ENCODE measurements at places on chromosomes 5 and 9. TPM values are rescaled to one million over a fixed set of nuclear protein-coding genes. Genes with fewer than 3 reads are reported as not detected.

GRCh38 chr5:129672006-129672405 lies 75.9 kb upstream of the MINAR2 start:
- H3K36me3 ChIP-seq = no peaks in the 10 kb centered on the region
- H3K4me1 ChIP-seq = no peaks in the 10 kb centered on the region
- no peak for DNase-seq
- H3K4me3 ChIP-seq = no peak overlapping the region

- H3K36me3 ChIP-seq = no peaks in the 10 kb centered on the region
- no peak overlapping the region for H3K4me3 ChIP-seq
- no peaks in the 10 kb centered on the region for H3K27me3 ChIP-seq
- no peak for DNase-seq
- H3K27ac ChIP-seq = no peak overlapping the region
Measured at GRCh38 chr5:23411200-23411599, 96.2 kb upstream of the PRDM9 start.

- H3K4me3 ChIP-seq = no peak overlapping the region
- no peaks in the 10 kb centered on the region for H3K4me1 ChIP-seq
- H3K36me3 ChIP-seq = no peaks in the 10 kb centered on the region
- no peak overlapping the region for H3K27ac ChIP-seq
- DNase-seq = no peak
Measured at GRCh38 chr5:83837265-83837907, 116.7 kb upstream of the HAPLN1 start.

GRCh38 chr5:81234299-81234698 lies 1.2 kb downstream of the CKMT2 start:
- H3K4me3 ChIP-seq = no peak overlapping the region
- no peak for DNase-seq
- H3K27ac ChIP-seq = peak overlapping the region; percentile 51
- peaks cover 18% of the 10 kb centered on the region for H3K4me1 ChIP-seq
- H3K27me3 ChIP-seq = no peaks in the 10 kb centered on the region

- peaks cover 39% of the 10 kb centered on the region for H3K27me3 ChIP-seq
- no peak overlapping the region for H3K27ac ChIP-seq
- no peak overlapping the region for H3K4me3 ChIP-seq
- H3K4me1 ChIP-seq = peaks cover 4% of the 10 kb centered on the region
- no peaks in the 10 kb centered on the region for H3K36me3 ChIP-seq
Measured at GRCh38 chr9:99357575-99357974, 135.5 kb downstream of the SEC61B start.

DNA sequence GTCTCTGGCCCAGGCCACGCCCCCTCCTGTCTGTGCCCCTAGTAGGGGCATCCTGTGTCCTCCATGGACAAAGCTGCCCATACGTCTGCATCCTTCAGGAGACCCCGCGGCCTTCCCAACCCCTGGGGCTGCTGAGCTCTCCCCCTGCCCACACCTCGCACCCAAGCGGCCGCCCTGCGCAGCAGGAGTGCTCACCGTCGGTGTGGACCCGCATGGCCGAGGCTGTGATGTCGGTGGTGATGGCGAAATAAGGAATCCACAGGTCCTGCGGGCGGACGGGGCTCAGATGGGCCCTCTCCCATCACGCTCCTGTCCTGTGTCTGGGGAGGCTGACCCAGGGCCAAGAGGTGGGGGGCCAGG lies 4.8 kb upstream of the NSMF start:
- no peak overlapping the region for H3K27ac ChIP-seq
- peaks cover 2% of the 10 kb centered on the region for H3K4me1 ChIP-seq
- no peaks in the 10 kb centered on the region for H3K36me3 ChIP-seq

DNA sequence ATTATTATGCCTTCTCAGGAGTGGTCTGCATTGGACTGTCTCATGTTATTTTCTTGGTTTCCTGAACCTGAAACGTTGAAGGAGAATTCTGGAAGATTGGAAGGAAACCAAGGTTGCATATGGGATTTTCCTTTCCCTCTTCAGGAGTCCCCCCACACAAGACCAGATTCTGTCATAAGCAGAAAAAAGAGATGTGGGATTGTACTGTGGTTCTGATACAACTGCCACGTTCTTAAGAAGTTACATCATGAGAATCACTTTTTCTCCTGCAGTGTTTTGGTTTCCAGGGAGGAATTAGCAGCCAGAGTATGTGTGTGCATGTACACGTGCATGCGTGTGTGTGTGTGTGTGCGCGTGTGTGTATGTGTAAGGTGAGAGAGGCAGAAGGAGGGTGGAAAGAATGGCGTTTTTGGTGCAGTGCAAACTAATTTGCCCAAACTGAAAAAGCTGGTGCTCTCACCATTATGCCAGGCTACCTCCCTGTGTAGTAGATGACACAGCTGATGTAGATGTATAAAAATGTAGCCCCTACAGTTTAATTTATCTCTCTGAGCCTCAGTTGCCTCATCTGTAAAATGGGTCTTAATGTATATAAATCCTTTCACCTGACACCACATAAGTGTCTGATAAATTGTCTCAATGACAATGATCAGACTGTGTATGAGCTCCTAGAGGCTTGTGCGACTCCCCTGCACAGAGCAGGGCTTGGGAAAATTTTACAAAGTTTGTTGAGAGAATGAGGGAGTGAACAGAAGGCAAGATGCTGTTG lies 38.6 kb downstream of the RALGPS1 start:
- H3K27ac ChIP-seq = no peak overlapping the region
- DNase-seq = no peak
- H3K4me1 ChIP-seq = no peaks in the 10 kb centered on the region
- H3K27me3 ChIP-seq = peaks cover 16% of the 10 kb centered on the region
- H3K36me3 ChIP-seq = no peaks in the 10 kb centered on the region
- no peak overlapping the region for H3K4me3 ChIP-seq

DNA sequence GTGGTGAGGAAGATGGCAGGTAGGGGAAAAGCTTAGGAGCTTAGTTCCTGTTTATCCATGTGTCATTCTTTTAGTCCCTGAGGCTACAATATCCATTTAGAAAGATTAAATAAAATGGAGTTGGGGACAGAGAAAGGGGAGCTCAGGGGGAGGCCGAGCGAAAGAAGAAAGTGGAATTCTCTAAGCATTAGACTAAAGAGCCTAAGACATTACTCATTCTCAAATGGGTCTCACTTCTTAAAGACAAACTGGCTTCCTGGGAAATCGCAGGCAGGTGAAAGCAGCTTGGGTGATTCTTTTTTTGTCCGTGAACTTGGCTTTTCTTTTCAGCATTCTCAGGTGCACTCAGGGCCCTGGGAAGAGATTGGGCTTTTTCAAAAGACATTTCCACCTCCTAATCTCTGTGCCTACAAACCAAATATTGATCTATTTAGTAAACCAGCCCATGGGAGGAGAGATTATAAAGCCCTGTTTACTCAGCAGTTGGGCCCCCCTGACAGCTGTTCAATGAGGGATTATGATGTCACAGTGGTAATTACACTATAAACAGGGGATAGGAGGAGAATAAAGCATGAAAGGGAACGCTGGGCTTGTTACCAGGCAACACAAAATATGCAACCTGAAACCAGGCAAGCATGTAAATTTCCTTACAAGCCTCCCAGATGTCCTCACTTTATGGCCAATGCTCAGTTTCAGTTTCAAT lies 584.0 kb downstream of the ACTL7B start:
- no peak overlapping the region for H3K27ac ChIP-seq
- H3K36me3 ChIP-seq = no peaks in the 10 kb centered on the region
- no peak for DNase-seq
- no peaks in the 10 kb centered on the region for H3K27me3 ChIP-seq

GRCh38 chr9:96075111-96075510 lies 199.6 kb downstream of the ERCC6L2 start:
- peaks cover 3% of the 10 kb centered on the region for H3K4me1 ChIP-seq
- peak overlapping the region; percentile 15 for H3K27ac ChIP-seq
- H3K4me3 ChIP-seq = no peak overlapping the region
- peaks cover 11% of the 10 kb centered on the region for H3K27me3 ChIP-seq

DNA sequence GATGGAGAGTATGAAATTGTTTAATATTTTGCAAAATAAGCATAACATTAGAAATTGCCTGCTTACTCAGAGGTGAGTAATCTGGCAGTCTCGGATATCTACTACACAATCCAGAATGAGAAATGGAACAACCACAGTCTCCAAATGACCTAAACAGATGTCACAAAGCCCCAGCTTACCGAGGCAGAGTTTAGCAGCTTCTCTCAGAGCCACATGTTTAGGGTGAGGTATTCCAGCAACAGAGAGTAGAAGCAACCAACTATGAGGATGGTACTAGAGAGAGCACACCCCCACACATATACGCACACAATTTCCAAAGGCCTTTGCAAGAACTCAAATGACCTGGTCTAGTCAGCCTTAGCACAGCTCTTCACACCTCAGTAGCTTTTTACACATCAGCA lies 122.7 kb upstream of the LPAR1 start:
- H3K4me3 ChIP-seq = no peak overlapping the region
- no peaks in the 10 kb centered on the region for H3K4me1 ChIP-seq
- H3K27me3 ChIP-seq = no peaks in the 10 kb centered on the region
- H3K36me3 ChIP-seq = no peaks in the 10 kb centered on the region
- H3K27ac ChIP-seq = no peak overlapping the region

GRCh38 chr9:94084314-94084713 lies at the start of gene PTPDC1:
PTPDC1 (plus strand) TSS chr9:94084464; CDS start chr9:94084531, 67 bp downstream.
- DNase-seq = no peak
- no peak within 1 kb of the TSS for H3K27ac ChIP-seq
- H3K27me3 ChIP-seq = no peaks in the 10 kb centered on the region
- no peaks in the 10 kb centered on the region for H3K4me1 ChIP-seq
- no peaks in the 10 kb centered on the region for H3K36me3 ChIP-seq
- no peak within 1 kb of the TSS for H3K4me3 ChIP-seq

DNA sequence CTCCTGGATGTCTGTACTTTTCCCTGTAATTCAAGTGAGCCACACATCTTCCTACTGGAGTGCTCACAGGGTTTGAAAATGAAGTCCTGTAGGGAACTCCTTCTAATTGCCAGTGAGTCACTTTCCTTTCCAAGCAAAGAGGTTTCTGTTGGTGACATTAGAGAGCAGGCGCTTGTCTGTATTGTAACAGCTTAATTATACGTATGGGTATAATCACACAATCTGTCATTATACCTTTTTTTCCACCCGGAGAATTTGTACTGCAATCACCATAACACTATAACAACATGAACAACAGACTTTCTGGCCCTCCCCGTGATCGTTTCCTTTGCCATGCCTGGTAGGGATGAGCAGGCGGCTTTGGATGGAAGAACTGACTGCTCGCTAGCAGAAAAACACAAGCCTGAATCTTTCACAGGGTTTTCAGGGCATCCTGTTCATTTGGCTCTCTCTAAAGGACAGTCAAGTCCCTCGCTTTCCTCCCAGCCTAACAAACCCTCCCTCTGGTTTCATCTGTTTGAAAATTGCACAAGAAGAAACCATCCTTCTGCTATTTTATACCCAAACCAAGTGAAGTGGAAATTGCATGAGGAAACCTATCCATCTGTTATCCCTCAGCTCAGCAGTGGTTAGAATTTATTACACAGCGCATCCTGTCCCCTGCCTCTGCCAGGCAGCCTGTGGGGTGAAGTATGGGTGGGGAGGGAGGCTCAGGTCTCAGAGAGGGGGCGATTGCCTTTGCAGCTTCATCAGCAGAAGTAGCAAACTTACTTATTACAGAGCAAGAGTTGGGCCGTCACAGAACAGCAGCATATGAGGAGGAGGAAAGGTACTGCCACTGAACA lies 307.0 kb upstream of the TLE4 start:
- H3K27me3 ChIP-seq = no peaks in the 10 kb centered on the region
- no peak overlapping the region for H3K4me3 ChIP-seq
- no peaks in the 10 kb centered on the region for H3K36me3 ChIP-seq
- no peak overlapping the region for H3K27ac ChIP-seq
- no peaks in the 10 kb centered on the region for H3K4me1 ChIP-seq
- DNase-seq = no peak

- H3K4me1 ChIP-seq = peaks cover 27% of the 10 kb centered on the region
- H3K27ac ChIP-seq = peak overlapping the region; percentile 56
Measured at GRCh38 chr5:76556511-76557221, 66.5 kb downstream of the F2RL2 start.

GRCh38 chr9:90064248-90064647 lies 459.4 kb downstream of the GADD45G start:
- H3K36me3 ChIP-seq = no peaks in the 10 kb centered on the region
- H3K27me3 ChIP-seq = peaks cover 33% of the 10 kb centered on the region
- no peak overlapping the region for H3K4me3 ChIP-seq
- peak; percentile 41 for DNase-seq
- no peaks in the 10 kb centered on the region for H3K4me1 ChIP-seq

DNA sequence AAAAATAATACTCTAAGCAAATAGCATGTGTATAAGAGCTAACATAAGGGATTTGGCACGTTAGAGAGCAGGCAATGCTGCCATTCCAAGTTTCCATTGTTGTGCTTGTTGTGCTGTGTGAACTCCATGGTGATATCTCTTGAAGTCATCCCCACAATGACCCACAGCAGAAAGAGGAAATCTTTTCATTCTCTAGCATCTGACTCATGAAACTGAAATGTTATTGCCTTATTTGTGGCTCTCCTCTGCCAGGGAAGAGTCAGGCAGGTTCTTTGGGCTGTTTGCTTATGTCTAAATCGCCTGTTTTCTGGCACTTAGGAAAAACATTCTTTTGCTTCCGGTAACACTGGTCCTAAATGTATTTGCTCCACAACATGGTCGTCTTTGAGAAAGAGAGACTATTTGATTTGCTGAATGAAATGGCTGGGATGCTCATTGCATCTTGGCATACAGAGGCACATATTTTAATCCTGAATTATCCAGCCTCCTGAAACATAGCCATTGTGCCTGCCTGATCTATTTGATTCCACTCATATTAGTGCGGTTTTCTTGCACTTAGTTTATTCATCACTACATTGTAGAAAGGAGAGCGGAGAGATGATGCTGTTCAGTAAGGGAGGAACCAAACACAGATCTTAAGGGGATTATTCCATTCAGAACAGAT lies 188.8 kb downstream of the CSNK1G3 start:
- H3K27me3 ChIP-seq = no peaks in the 10 kb centered on the region
- no peak overlapping the region for H3K4me3 ChIP-seq
- DNase-seq = no peak

GRCh38 chr5:72767289-72768010 lies 49.0 kb upstream of the TNPO1 start:
- peaks cover 9% of the 10 kb centered on the region for H3K27me3 ChIP-seq
- no peak for DNase-seq
- H3K27ac ChIP-seq = no peak overlapping the region
- no peaks in the 10 kb centered on the region for H3K4me1 ChIP-seq

GRCh38 chr5:43179836-43180235 lies 12.2 kb upstream of the NIM1K start:
- no peaks in the 10 kb centered on the region for H3K4me1 ChIP-seq
- H3K27me3 ChIP-seq = no peaks in the 10 kb centered on the region
- no peak overlapping the region for H3K4me3 ChIP-seq

DNA sequence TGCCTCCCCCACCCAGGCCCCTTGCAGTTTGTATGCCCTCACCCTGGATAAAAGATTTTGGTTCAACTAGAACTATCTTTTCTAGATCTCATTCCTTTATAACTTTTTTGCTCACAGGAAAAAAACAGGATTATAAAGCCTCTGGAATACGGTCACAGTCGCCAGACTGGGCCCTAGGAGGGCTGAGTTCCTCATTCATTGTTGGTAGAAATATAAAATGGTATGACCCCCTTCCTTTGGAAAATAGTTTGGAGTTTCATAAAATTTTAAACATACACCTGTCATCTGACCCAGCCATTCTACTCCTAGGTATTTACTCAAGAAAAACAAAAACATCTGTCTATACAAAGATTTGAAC lies 82.1 kb downstream of the HSD17B3 start:
- peaks cover 50% of the 10 kb centered on the region for H3K27me3 ChIP-seq
- H3K27ac ChIP-seq = no peak overlapping the region
- no peak for DNase-seq
- H3K4me3 ChIP-seq = no peak overlapping the region

The FCHO2 gene
- total RNA-seq = 1.5 TPM

The PNPLA7 gene
- 1.2 TPM for total RNA-seq

The EGFL7 gene
- total RNA-seq = 3.2 TPM

The TAF9 gene
- 63.0 TPM for total RNA-seq

The GPR151 gene
- total RNA-seq = not detected

The CATSPER3 gene
- 0.64 TPM for total RNA-seq

The AHRR gene
- total RNA-seq = 25.8 TPM

The DPYSL3 gene
- 0.14 TPM for total RNA-seq
